ENCODE measurements at places on chromosomes 4 and X. TPM values are rescaled to one million over a fixed set of nuclear protein-coding genes. Genes with fewer than 3 reads are reported as not detected.

Gene MID1
- total RNA-seq = 15.5 TPM

- DNase-seq = no peak
Observed at GRCh38 chr4:7366180-7366945, 68.4 kb downstream of the PSAPL1 start.

Gene WDR17
- 0.05 TPM for total RNA-seq

DNA sequence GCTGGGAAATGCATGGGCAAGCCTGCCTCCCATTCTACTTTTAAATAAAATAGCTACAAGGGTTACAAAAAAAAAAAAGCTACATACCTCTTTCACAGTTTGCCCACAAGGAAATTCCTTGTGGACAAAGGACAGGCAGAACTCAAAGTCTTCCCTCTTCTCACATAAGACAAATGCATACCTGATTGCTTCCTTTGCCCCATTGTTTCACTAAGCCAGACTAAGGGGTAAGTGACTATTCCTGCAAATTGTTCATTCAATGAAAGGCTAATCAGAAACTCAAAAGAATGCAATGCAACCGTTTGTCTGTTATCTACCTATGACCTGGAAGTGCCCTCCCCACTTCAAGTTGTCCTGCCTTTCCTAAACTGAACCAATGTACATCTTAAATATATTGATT is 780.6 kb downstream of the FAM133A start:
- no peak for DNase-seq

Gene LRIT3
- total RNA-seq = 0.15 TPM

DNA sequence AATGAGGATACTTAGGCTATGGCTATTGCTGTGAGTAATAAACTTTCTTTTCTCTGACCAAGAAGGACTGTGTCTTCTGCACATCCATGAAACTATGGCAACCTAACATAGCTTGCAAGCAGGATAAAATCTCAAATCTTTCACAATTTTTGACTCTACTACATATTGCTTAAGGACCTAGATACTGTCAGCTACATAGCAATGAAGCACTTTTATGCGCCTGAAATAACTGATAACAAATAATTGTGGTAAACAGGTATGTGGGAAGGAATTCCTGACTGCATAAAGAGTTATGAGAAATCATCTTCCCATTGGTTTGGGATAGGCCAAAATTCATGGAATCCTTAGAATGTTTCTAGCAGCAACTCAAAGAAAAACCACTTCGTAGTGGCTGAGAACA is 41.2 kb upstream of the PDGFC start:
- no peak for DNase-seq

Gene RAI2
- 9.1 TPM for total RNA-seq

Gene GAGE12H
- not detected for total RNA-seq

Gene SLIT2
- 6.6 TPM for total RNA-seq

GRCh38 chr4:179372242-179372641 is 1930.0 kb upstream of the AGA start:
- no peak for DNase-seq

Gene NEIL3
- total RNA-seq = 3.3 TPM

Gene IL9R
- not detected for total RNA-seq

GRCh38 chr4:184968366-184968765 is 49.9 kb upstream of the HELT start:
- no peak for DNase-seq

Gene ADH1B
- not detected for total RNA-seq

Gene PHKA1
- total RNA-seq = 3.7 TPM

- no peak for DNase-seq
Observed at GRCh38 chr4:147580396-147580795, 36.8 kb upstream of the TMEM184C start.

Gene MTMR8
- total RNA-seq = 0.82 TPM

DNA sequence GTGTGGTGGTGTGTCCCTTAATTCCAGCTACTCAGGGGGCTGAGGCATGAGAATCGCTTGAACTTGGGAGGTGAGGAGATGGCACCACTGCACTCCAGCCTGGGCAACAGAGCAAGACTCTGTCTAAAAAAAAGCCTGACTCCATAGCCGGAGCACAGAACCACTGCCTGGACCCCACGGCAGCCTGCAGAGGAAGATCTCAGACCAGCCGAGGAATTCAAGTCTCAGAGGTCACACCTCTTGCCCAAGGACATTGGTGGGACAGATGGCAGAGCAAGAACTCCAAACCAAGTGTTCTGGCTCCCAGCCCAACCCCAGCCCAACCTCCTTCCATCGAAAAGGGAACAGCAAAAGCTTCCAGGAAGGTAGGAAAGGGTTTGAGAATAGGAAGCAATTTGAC is 70.8 kb downstream of the SMIM20 start:
- no peak for DNase-seq

GRCh38 chrX:122666601-122667000 is 517.5 kb upstream of the GRIA3 start:
- DNase-seq = no peak

Gene ALG13
- 38.6 TPM for total RNA-seq

Measured in glomerular endothelial cell (primary cell).